ENCODE measurements at places on chromosomes 2 and 18.

DNA sequence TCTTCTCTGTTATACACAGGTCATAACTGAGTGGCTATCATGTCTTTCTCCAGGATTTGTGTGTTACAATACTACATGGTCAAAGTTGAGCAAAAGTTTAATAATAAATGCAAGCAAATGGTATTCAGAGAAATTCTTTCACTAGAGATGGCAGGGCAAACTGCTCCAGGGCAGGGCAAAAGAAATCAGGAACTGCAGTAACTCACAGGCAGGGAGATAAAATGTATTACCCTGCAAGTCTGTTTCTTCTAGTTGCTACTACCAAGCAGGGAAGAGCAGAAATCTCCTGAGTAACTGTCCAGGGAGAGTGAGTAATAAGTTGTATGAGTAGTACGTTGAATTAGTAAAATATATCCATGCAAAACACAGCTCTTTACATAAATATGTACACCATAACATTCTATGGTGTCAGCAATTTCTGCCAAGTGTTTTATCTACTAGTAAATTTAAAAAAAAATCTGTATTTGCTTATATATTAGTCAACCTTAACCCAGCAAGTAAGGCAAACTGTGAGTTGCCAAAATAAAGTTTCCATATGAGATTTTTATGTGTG, 404.1 kb downstream of the ZEB2 start:
- DNase-seq: no peak

DNA sequence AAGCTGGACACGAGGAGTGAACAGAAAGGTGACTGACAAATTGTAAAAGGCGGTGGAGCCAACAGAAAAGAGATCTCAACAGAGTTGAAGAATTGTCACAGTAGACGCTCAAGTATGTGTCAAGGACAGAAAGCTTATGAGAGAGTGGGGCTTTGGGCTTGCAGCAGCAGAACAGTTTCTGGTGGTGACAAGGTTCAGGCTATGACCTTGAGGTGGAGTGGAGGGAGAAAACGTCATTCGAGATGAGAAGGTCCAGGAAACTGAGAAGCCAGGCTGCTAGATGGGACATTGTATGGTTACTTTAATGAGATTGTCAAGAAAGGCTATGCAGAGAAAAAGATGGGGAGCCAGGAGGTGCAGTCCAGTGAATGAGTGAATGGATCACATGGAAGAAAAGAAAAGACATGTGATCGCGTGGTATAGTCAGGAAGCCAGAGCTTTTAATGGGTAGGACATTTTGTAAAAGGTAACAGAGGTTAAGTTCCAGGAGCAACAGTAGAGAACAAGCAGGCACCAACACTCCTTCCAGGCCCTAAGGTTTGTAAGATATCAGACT, 91.1 kb upstream of the EPC2 start:
- no peak for DNase-seq

DNA sequence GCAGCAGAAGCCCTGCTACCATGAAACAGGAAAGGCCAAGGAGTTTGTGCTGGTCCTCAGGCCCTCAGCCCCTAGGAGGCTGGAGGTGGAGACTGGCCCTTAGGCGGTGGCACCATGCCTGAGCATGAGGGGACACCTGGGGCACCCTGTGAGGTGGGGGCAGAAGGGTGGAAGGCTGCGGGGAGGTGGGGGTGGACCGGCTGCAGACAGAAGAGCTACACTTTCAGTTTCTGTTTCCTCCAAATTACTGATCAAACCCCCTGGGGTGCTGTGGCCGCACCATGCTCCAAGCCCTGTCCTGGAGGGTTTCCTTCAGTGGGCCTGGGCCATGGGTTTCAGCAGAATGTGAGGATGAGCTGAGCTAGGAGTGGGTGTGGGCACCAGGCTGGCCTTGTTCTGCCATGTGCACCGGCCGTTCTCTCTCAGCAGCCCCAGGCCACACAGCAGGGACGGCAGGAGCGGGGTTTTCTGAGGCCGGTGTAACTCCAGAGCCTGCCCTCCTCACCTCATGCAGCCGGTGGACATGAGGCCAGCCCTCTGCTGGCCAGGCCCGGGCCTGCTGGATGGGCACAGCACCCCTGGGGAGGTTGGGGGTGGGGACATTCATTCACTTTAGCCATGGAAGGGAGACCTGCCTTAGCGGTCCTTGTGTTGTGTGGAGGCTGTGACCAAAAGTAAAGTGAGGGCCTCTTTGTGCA, 51.5 kb downstream of the PLEKHB2 start:
- DNase-seq: no peak

DNA sequence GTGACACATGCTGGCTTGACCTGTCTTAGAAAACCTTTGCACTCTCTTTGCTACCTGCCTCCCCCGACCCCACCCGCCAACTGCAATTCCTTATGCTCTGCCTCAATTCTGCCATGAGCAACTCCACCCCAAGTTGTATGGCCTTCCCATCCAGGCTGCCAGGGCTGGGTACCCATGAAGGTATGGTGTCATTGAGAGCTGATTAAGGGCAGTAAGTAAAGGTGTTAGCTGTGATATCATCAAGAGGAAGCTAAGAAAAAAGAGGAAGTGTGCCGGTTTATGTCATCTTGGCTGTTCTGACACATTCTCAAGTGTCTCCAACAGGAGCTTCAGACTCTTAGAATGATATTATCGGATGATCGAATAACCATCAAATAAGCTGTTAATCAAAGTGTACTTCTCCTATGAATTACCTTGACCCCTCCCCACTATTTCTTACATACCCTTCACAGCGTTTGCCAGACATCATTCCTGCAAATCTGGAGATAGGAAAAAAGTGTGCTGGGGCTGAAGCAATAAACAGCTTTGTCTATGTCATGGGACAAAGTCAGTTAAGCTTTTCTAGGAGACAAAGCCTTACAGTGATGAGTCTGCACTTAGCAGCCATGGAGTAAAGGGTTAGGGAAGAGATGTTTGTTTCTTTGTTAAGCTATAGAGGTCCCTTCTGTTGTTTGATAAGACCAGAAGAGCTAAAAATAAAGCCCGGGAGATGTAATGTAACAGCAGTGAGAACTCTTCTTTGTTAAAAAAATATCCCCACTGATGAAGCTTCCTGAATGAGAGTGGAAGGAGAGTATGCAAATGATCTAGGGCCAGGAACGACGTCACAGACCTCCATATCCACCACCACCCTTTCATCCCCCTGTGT, 40.4 kb upstream of the SMAD2 start:
- DNase-seq: no peak

- peak; percentile 11 for DNase-seq
Measured at GRCh38 chr2:120245520-120246332, 6.9 kb upstream of the RALB start.

- DNase-seq: no peak
Measured at GRCh38 chr2:37167636-37168180, 10.9 kb upstream of the EIF2AK2 start.

DNA sequence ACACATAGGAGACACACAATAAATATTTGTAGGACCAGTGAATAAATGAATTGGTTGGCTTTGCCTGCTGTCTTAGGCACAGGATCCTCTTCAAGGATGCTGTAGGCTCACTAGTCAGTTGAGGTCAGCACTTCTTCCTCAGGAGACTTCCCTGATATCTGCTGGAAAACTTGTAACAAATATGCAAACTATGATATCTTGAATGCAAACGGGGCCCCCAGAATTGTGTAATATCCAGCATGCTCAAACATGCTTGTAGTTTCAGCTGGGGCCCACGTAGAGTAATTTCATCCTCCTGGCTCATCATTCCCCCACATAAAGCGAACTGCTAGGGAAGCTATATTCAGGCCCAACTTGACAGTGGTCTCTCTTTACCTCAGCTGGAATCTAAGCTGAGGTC, 43.6 kb downstream of the POLE4 start:
- no peak for DNase-seq

All from NCI-H1436 treated with DMSO at 0.1 percent for 48 hours (cell line).